ENCODE measurements at places on chromosomes 4 and X.

GRCh38 chrX:138719396-138719795 is 7.9 kb upstream of the FGF13 start:
- DNase-seq, result no peak

- DNase-seq, result no peak
These were observed 245.6 kb downstream of the THOC2 start for GRCh38 chrX:123487236-123487635.

GRCh38 chr4:172979332-172979731 is 189.3 kb upstream of the GALNT7 start:
- no peak for DNase-seq

GRCh38 chr4:142893012-142893411 is 46.9 kb upstream of the INPP4B start:
- DNase-seq, result no peak

- DNase-seq, result no peak
These were observed 58.3 kb downstream of the RAI2 start for GRCh38 chrX:17802756-17803155.

GRCh38 chr4:60034361-60034760 is 1165.8 kb upstream of the ADGRL3 start:
- no peak for DNase-seq

DNA sequence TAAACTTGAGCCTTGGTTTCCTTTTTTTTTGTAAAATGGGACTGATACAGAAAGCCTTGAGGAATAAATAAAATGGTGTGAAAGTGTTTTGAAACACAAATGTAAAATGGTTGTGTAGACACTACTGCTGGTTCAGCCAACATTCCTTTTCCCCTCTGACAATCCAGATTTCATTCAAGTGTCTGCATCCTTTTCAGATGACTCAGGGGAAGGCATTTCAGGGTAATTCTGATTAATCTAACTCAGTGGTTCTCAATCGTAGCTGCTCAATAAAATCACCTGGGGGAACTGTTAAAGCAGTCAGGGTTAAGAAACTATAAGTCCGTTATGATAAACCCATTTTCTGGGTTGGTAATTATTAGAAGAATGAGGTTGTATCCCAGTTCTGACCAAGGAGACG is 4.6 kb downstream of the ARHGAP10 start:
- no peak for DNase-seq

GRCh38 chr4:41572956-41573355 is 35.0 kb downstream of the LIMCH1 start:
- DNase-seq, result no peak

- no peak for DNase-seq
These were observed 186.5 kb upstream of the RPL34 start for GRCh38 chr4:108433832-108434231.

GRCh38 chr4:5045097-5045496 is 6.2 kb upstream of the STK32B start:
- no peak for DNase-seq

GRCh38 chr4:168694667-168695066 is 197.8 kb downstream of the PALLD start:
- no peak for DNase-seq
